NCI-H1105 treated with DMSO at 0.1 percent for 48 hours (cell line): ENCODE measurements at places on chromosomes 6 and 20.

DNA sequence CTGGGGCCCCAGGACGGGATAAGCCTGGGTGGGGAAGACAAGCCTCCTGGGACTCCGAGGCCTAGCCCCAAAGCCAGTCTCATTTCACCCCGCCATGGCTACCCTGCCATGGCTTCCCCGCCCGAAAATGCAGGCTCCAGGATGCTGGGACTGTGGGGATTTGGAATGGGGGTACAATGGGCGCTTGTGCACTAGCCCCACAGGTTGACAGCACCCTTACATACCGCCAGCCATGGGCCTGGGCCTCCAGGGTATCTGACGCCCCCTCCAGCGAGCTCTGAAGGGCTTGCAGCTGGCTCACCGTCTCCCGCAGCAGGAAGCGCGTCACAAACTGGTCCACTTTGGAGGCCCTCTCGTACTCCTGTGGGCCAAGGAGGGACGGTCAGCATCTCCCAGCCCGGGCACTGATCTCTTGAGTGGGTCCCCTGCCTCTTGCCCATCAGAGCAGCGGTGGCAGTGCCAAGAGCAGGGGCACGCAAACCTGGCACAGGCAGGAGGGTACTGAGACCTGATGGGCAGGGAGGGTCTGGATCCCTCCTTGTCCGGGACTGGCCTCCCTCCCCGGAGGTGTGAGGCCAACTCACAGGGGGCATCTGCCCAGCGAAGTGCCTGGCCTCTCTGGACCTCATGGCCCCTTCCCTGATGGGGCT, 2.0 kb upstream of the C20orf144 start:
- no peak for DNase-seq

- DNase-seq, result peak; percentile 12
These were observed 28.4 kb downstream of the LYRM2 start for GRCh38 chr6:89610149-89610642.

DNA sequence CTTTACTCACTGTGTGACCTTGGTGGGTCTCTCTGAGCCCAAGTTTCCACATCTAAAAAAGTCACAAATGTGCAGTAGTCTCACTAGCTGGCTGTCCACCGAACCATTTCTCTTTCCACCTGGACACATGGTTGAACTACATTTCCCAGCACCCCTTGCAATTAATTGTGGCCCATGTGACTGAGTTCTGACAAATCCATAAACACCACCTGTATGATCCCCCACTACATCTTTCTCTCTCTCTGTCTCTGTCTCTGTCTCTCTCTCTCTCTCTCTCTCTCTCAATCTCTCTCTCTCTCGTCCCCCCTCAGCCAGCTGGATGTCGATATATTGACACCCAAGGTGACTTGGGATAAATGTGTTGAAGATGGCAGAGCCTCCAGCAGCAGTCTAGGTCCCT, 42.8 kb downstream of the SNHG17 start:
- no peak for DNase-seq

GRCh38 chr6:31734247-31734820, 2.0 kb downstream of the CLIC1 start:
- no peak for DNase-seq

DNA sequence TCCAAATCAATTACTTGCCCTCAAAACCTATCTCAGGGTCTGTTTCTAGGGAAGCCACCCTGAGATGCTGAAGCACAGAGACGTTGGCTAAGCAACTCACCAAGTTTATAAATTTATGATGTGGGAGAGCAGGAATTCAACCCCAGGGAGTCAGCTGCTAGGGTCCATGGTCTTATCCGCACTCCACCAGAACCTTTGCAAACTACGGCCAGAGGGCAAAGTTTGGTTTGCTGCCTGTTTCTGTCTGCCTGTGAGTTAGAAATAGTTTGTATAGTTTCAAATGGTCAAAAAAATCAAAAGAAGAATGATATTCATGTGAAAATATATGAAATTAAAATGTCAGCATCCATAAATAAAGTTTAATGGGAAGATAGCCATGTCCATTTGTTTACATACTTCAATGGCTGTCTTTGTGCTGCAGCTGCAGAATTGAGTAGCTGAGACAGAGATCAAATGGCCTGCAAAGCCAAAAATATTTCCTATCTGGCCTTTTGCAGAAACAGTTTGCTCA, 83.7 kb upstream of the ZFP64 start:
- DNase-seq, result no peak

DNA sequence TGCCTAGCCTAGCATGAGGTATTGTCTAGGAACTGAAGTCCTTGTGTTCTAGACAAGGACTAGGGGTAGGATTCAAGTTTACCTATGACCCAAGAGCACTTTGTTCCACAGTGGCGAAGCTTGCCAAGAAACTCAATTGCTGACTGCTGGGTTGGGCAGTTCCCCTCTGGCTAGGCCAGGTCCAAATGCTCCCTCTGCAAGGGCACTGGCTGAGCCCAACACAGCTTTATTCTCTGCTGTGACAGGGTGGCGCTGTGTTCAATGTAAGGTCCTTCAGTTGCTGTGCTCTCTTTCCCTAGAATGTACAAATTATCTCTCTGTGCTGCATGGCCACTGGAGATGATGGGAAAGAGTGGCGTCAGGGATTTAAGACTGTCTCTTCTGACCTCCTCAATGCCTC, 950.8 kb downstream of the HACE1 start:
- DNase-seq, result no peak

- DNase-seq, result no peak
These were observed 500 bp downstream of the LTV1 start for GRCh38 chr6:143843677-143843999.

DNA sequence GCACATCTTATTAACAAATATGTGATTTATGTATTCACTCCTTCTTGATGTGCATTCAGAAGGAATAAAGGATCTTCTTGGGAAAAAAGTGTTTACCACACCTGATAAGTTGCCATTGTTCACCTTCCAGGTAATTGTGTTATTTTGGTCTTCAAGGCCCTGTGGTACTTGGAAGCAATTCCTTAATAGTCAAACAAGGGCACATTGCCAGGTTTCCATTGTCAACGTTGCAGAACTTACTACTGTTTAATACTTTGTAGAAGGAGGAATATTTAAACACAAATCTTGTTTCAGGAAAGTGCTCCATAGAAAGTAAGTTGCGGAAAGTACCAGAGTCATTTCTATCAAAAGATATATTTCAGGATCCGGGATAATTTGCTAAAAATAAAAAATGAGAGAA, 129.5 kb upstream of the SGK1 start:
- DNase-seq, result no peak

DNA sequence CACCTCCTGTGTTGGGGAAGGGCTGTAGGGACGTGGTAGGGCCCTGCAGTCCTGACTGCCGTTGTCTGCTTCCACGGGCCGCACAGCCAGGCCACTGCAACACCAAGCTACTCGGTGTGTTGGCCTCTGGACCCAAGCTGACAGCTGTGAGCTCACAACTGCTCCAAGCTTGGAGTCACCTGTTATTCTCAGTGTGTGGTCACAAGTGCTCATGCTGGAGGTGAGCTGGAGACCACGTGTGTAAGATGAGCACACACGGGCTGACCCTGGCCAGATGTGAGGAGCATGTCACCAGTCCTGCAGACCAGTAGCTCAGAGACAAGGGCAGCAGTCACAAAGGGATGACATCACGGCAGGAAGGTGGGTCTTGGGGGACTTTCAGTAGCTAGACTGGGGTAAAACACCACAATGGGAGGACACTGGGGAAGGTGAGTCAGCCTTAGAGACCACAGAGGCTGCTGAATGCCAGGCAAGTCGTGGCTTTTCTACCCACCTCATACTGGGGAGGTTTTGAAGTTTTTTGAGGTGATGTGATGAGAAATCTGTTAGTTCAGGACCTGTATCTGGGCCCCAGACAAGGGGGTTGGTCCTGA, 87.3 kb downstream of the FAM120B start:
- DNase-seq, result no peak

- DNase-seq, result no peak
These were observed 67.0 kb downstream of the SLX4IP start for GRCh38 chr20:10502098-10502526.
